ENCODE measurements at places on chromosomes 6 and 20.

DNA sequence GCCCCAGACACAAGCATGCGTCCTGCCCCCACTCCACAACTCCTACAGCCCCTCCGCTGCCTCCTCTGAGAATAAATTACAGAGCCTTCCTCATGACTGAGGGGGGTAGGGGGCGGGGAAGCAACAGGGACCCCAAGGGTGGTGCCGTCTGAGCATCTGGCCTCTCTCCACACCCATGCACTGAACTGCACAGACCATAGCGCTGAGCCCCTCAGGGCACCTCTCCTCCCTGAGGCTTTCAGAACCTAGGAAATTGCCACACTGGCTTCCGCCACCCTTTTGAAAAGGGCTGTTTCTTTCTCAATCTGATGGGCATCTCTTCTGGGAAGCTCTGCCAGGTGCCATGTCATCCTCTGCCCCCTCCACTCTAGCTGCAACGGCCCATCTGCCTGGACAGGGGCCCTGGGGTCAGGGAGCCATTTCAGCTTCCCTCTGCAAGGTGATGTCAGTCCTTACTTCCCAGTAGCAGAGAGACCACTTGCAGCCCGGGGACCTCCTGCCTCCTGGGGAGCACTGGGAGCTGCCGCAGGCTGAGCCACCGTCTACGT, 2.5 kb downstream of the CST7 start:
- no peak for DNase-seq

GRCh38 chr6:12012038-12012557, at the start of gene HIVEP1:
TSS of gene HIVEP1 (plus strand) at chr6:12012312. CDS start at chr6:12015629, 3,317 bp downstream.
- DNase-seq, result no peak

DNA sequence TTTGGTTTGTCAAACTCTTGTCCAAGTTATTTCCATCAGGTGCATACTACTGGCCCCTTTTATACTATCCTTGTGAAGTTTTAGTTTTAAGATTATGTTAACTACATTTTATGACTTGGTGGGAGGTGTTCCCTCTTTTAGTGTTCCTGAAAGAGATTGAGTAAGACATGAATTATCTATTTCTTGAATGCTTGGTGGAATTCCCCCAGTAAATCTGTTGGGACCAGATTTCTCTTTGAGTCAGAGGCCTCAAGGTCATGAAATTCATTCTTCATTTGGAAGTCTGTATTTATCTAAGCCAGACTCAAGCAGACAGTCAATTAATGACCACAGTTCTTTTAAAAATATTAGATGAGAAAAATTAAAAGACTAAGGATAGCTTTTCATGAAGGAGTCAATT, 81.3 kb downstream of the MOXD1 start:
- no peak for DNase-seq

DNA sequence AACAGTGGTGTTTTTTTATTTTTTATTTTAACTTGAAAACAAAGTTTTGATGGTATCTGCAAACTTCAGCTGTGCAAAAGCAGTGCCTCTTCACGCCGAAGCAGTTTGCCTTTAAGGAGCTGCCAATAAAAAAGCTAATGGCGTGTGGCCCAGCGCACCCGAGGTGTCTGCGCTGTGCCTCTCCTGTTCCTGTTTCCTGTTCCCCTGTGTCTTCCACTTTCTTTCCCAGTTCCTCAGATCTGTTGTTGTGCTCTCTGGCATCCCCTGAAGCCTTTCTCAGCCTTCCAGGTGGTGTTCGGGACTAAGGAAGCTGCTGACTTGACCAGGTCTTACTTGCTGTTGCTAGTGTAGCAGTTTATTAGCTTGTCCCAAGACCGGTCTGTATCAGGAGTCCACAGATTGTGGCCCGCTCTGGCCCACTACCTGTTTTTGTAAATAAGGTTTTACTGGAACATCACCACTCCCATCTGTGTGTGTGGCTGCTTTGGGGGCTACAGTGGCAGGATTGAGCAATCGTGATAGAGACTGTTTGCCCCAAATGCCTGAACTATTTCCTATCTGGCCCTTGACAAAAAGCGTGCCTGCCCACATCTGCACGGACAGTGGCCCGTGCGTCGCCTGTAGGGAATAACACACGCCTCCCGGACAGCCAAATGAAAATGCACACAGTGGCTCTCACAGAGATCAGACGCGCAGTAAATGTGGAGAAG, 178.3 kb downstream of the TMEM242 start:
- DNase-seq, result no peak

- no peak for DNase-seq
Measured at GRCh38 chr6:7974565-7974937, 64.0 kb upstream of the TXNDC5 start.

DNA sequence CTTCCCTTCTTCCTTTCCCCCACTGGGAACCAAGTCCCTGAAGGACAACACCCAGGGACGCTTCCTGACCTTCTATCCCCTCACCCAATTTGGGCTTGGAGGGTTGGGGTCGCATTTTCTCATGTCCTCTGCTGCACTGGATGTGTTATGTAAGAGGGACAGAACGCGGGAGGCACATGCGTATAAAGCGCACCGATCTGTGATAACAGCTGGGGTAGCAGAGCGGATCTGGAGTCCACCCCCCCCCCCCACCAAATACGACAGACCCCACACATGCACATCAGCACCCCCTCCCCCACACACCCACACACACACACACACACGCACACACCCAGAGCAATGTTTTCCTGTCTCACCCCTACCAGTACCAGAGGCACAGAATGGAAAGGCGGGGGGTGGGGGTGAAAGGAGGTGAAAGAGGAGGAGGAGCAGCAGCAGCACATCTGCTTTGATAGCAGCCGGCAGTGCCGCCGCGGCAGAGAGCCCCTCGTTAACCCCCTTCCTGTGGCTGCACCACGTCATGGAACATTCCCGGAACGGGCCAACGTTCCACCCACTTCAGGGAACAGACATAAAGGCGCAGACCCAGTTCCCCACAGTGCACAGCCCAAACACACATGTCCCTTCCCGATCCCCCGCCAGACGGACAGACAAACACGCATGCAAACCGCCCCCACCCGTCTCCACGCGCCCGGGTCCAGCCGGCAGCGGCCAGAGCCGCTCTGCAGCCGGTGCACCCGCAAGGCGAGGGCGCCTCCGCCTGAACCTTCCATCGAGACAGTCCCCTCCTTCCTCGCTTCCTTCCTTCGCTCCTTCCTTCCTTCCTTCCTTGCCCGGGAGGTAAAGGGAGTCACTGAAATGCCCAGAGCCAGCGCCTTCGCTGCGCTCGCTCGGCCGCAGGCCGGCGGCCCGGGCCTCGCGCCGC, 590 bp downstream of the HIVEP2 start:
- peak; percentile 87 for DNase-seq

- no peak for DNase-seq
Measured at GRCh38 chr20:64068386-64069208, 5.6 kb downstream of the TCEA2 start.

DNA sequence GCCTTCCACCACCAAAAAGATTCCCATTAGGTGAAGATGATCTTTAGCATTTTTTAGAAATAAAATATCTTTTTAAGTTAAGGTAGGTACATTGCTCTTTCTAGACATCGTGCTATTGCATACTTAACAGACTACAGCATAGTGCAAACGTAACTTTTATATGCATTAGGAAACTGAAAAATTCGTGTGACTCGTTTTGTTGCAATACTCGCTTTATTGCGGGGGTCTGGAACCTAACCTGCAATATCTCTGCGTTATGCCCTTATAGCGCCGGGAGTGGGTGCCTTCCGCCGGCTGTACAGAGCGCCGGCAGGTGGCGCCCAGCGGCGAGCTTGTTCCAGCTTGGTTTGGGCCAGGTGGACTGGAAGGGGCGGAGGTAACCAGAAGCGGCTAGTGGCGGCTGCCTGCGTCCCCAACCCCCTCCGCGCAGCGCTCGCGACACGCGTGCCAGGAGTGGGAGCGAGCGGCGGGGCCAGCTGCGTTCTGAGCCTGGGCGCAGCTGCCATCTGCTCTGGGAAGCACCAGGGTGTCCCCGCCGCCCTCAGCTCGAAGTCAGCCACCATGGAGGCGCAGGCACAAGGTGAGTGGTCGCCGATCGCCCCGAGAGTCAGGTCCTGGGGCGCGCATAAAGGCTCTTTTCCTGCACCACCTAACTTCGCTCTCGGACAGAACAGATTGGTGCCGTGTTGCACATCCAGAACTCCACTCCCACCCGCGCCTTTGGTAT, at the start of gene TPD52L1:
TPD52L1 (plus strand) TSS at position 383 of the 727 bp plus-strand sequence; CDS start at position 562, 179 bp downstream.
- DNase-seq, result no peak

GRCh38 chr6:163709693-163710092, 295.2 kb downstream of the QKI start:
- DNase-seq, result no peak

DNA sequence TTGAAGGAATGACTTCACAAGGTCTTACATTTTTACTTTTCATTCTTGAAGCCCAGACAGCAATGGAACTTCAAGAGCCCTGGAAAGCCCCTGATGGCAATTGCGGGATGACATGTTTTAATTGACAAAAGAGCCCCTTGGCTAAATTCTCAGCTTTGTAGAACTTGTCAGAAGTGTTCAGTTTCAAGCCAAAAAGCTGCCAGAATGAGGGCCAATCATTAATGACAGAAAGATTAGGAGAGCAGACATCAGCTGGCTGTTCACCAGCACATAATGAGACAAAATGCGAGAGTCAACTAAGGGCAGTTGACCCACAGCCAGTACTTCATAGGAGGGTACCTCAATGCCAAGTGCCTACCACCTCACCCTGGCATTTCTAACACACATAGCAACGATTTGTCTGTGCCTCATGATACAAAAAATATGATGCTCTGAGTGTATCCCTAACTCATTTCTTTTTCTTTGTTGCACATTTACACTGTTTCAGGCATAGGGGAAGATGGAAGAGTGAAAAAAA, 243.1 kb downstream of the MYLK4 start:
- no peak for DNase-seq

GRCh38 chr20:54321352-54322087, 113.6 kb downstream of the PFDN4 start:
- no peak for DNase-seq

DNA sequence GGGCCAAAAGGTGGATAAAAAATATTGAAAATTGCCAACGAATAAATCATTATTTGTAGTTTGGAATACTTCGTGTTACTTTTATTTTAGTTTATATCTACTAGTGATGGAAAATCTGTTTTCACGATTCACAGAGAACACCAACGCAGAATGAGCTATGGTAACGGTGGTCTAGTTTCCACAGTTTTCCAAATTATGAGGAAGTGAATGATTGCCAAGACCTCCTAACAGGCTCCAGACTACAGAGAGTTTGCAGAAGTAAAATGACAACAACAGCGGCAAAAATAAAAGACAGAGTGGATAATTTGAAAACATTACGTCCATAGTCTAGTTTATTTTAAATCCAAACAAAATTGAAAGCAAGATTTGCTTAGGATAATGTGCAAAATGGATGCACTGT, 57.0 kb upstream of the AIG1 start:
- DNase-seq, result no peak

Data from stimulated activated CD8-positive, alpha-beta memory T cell treated with anti-CD3 and anti-CD28 coated beads, Interleukin-7, amount 100 ng/mL, for 24 hours (primary cell).